Activated CD4-positive, alpha-beta memory T cell treated with anti-CD3 and anti-CD28 coated beads, Interleukin-2, amount 10 ng/mL, durations not matched to agents 7 days and 5 days (primary cell): ENCODE measurements at places on chromosomes 2 and 18. TPM values are rescaled to one million over a fixed set of nuclear protein-coding genes. Genes with fewer than 3 reads are reported as not detected.

GRCh38 chr2:189959450-189959849, 103.1 kb downstream of the MSTN start:
- no peak for DNase-seq

- DNase-seq = no peak
Observed at GRCh38 chr2:219618733-219619122, 8.7 kb upstream of the SLC4A3 start.

DNA sequence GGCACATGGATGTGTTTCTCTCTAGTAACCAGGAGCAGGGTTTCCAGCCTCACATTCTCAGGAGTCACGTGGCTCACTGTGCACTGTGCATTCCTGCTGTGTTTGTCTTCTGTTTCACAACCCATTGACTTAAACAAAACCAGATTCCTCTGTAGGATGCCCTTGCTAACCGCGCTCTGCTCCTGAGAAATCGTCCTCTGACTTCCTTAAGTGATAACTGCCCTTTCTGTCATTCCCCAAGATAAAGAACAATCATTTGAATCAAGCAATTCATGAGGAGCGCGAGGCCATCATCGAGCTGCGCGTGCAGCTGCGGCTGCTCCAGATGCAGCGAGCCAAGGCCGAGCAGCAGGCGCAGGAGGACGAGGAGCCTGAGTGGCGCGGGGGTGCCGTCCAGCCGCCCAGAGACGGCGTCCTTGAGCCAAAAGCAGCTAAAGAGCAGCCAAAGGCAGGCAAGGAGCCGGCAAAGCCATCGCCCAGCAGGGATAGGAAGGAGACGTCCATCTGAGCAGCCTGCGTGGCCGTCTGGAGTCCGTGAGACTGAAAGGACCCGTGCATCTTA, 60.2 kb downstream of the RALBP1 start:
- DNase-seq = no peak

- DNase-seq = no peak
Observed at GRCh38 chr2:56084111-56084901, 99.5 kb upstream of the CCDC85A start.

GRCh38 chr2:158745067-158745865, 49.9 kb upstream of the DAPL1 start:
- DNase-seq = peak; percentile 35

DNA sequence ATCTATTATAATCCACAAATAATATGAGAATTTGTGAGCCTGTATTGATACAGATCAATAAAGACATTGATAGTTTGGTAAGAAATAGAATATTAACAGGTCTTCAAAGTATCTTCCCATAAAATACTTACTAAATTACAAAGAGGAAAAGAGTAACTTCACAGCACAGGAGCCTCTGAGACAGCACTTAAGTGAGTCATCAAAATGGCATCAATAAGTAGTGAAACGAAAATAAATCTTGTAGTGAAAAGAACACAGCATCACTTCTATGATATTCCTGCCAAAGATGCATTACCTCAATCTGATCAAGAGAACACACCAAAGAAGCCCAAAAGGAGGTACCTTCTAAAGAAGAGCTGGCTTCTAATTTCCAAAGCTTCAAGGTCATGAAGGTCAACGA, 116.4 kb downstream of the CBLN2 start:
- no peak for DNase-seq

GRCh38 chr2:162330881-162331280, 12.4 kb upstream of the IFIH1 start:
- DNase-seq = no peak

DNA sequence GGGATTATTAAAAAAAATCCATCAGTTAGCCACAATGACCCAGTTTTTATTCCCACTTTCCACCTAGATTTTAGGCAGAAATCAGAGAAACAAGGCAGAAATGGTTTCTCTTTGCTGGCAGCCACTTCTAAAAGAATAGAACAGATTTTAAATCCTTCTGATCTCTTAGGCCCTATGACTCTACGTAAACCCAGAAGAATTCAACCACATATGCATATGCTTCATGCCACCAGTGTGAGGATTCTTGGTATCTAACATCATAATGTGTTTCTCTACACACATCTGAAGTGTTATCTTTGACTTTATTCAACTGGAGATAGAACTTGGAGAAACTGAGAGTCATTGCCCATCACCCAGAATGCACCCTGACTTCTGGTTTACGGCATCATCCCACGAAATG, 128.7 kb upstream of the TANK start:
- DNase-seq = no peak

DNA sequence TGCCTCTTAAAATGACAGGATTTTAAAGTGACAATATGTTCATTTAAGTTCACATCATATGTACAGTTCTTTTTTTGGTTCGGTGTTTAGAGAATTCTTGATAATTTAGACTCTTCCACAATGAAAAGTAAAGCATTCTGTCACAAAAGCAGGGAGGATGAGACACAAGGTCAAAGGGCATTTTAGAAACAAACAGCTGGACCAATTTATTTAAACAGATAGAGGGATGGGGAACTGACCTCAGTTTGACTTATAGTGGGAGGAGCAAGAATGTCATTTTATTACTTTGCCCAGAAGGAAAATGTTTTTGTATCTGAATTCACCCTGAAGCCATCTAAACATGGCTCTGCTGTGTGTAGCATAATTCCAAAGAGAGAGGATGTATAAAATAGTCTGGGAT, 128.5 kb downstream of the MEIS1 start:
- no peak for DNase-seq

- DNase-seq = peak; percentile 72
Observed at GRCh38 chr2:181305301-181306123, 151.7 kb upstream of the ITGA4 start.

GRCh38 chr2:129805899-129806298, 173.6 kb upstream of the RAB6C start:
- no peak for DNase-seq

GRCh38 chr18:21741562-21742314, 1.1 kb downstream of the MIB1 start:
- peak; percentile 42 for DNase-seq

GRCh38 chr2:74074487-74074886, 73.2 kb downstream of the BOLA3 start:
- no peak for DNase-seq

DNA sequence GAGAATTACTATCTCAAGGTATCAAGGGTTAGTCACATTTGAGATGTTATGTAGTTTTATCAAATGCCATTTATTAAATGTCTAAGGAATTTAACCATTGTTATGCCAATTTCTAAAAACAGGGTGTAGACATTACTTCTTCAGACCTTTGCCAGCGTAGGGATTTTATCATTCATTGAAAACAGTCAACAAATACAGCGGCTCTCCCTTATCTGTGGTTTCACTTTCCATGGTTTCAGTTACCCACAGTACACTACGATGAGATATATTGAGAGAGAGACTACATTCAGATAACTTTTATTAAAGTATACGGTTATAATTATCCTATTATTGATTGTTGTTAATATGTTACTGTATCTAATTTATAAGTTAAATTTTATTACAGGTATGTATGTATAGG, 234.7 kb downstream of the TMX3 start:
- DNase-seq = no peak

DNA sequence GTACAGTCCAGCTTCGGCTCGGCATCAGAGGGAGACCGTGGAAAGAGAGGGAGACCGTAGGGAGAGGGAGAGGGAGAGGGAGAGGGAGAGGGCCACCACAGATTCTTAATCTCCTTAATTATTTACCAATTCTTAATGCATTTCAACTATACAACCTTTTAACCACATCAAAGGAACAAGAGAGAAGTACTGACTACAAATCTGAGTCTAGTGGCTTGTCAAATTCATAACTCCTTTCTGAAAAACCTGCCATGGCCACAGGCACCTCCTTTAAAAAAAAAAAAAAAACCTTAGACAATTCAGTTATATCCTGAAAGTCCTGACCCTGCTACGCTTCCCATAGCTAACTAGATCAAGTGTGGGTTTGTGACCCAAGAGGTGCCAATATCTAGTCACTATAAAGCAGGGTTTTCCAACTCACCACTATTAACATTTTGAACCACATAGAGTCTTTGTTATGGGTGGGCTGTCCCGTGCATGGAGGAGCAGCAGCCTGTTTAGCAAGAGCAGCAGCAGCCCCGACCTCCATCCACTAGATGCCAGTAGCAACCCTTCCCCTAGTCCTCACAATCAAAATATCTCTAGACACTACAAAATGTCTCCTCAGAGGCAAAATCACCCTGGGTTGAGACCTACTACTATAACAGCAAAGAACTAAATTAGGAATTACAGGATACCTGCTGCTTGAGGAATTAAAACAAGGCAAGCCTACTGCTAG, 6.8 kb downstream of the ESCO1 start:
- no peak for DNase-seq

- DNase-seq = no peak
Observed at GRCh38 chr2:239291475-239292350, 109.1 kb downstream of the HDAC4 start.

- no peak for DNase-seq
Observed at GRCh38 chr2:8378016-8378810, 303.6 kb upstream of the ID2 start.

DNA sequence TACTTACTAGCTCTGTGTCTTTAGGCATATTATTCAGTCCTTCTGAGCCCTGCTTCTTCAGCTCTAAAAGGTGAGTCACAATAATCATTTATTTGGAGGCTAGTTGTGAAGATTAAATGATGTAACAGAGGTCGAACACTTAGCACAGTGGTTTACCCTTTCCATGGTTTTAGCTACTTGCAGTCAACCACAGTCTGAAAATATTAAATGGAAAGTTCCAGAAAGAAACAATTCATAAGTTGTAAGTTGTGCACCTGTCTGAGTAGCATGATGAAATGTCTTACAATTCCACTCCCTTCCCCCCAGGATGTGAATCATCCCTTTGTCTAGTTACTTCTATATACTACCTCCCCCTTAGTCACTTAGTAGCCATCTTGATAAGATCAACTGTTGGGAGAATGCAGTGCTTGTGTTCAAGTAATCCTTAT, 217.6 kb upstream of the THUMPD2 start:
- no peak for DNase-seq

DNA sequence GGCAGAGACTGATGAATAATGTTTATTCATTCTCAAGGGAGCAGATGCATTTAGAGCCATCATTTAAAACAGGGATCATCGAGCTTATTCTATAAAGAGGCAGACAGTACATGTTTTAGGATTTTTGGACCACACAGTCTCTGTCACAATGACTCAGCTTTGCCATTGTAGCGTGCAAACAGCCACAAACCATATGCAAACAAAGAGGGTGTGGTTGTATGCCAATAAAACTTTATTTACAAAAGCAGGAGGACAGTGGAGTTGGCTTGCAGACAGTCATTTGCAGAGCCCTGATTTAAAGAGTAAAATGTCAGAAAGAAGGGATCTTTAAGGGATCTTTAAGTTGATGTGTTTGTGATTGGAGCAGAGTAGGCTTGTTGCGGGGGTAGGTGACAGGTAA, 51.5 kb downstream of the SMIM21 start:
- no peak for DNase-seq

DNA sequence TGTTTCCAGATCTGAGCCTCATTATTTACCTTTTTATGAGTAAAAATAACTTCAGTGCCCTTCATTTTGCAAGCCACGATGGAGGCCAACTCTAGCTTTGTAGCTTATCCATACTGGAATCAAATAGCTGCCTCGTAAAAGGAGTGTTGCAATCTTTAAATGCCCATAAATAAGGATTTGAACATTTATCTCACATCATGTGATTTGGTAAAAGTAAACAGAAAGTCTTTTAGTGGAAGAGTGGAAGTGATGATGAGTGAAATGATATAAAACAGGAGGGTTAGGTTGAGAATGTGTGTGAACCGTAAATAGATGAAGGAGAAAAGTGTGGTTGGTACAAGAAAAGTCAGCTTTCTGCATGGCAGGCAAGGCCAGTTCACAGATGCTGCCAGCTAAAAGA, 348.9 kb downstream of the OSR1 start:
- no peak for DNase-seq

DNA sequence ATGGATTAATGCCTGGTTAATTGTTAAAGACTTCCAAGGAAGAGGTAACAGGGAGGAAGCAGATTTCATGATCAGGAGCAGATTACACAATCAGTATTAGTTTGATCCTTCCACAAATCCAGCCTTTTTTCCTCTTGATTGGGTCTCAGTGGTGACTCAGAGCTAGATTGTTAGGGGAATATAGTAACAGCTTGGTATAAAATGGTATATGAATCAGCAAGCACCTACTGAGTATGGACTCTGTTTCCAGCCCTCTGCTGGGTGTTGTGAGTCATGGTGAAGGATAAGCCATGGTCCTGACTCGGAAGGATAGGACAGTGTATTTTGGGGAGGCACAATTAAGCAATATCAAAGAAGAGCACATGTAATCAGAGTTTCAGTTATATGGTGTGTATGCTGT, 272.4 kb upstream of the DPP10 start:
- DNase-seq = no peak

DNA sequence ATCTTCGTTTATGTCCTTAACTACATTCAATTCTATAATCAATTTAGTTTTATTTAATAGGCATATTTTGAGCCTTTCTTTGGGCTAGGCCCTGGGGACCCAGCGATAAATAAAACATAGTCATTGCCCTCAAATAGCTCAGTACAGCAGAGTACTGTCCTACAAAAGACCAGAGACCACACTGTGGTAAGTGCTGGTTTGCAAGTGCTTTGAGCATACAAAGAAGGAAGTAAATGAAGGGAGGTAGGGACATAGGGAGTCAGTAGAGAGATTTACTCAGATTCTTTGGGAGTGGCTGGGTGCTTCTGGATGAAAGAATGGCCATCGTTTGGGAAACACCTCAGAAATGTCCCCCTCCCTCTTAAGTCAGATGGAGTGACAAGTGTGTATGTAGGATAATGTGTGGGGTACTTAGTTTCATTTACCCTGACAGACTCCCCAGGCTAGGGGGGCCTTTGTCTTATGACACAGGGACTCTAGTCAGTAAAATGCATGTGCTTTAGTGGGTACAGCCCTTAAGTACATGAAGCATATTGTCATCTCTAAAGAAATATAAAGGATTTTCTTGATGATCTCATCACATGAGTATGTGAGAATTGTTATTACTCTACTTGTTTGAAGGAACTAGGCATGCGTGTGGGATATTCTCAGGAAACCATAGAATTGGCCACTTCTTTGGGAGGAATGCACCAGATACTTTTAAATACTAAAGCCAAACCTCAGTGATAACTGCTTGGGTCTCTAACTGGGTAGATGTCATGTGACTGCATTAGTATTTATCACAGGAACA, 35.1 kb downstream of the MAPRE2 start:
- no peak for DNase-seq

Gene ZSWIM2
- not detected for total RNA-seq

Gene SLC11A1
- 0.25 TPM for total RNA-seq

Gene GYPC
- total RNA-seq = 133 TPM

Gene CD207
- total RNA-seq = not detected

Gene SPEG
- 1.1 TPM for total RNA-seq

Gene GPAT2
- total RNA-seq = 6.9 TPM

Gene TUBA3E
- total RNA-seq = not detected

Gene IGFBP5
- not detected for total RNA-seq

Gene MATN3
- total RNA-seq = not detected

Gene DNAJC27
- total RNA-seq = 7.6 TPM

Gene CHRND
- total RNA-seq = not detected

Gene FSHR
- not detected for total RNA-seq

Gene CD8B2
- not detected for total RNA-seq
